Activated naive CD4-positive, alpha-beta T cell treated with anti-CD3 and anti-CD28 coated beads for 36 hours (primary cell): ENCODE measurements at places on chromosomes 12 and 14. TPM values are rescaled to one million over a fixed set of nuclear protein-coding genes. Genes with fewer than 3 reads are reported as not detected.

GRCh38 chr12:98372340-98373024 is 142.9 kb upstream of the TMPO start:
- H3K27ac ChIP-seq: no peak overlapping the region
- DNase-seq: no peak
- H3K4me1 ChIP-seq: peaks cover 9% of the 10 kb centered on the region
- no peaks in the 10 kb centered on the region for H3K36me3 ChIP-seq
- H3K4me3 ChIP-seq: no peak overlapping the region

Gene AJUBA
- 2.1 TPM for total RNA-seq

Gene MFAP5
- total RNA-seq: not detected

GRCh38 chr12:121701667-121702277 is 10.8 kb upstream of the TMEM120B start:
- no peaks in the 10 kb centered on the region for H3K36me3 ChIP-seq
- no peaks in the 10 kb centered on the region for H3K27me3 ChIP-seq
- H3K27ac ChIP-seq: no peak overlapping the region
- no peak overlapping the region for H3K4me3 ChIP-seq
- peaks cover 2% of the 10 kb centered on the region for H3K4me1 ChIP-seq
- DNase-seq: no peak

GRCh38 chr14:78324353-78324752 is 154.2 kb downstream of the NRXN3 start:
- H3K4me3 ChIP-seq: no peak overlapping the region
- H3K4me1 ChIP-seq: no peaks in the 10 kb centered on the region
- no peaks in the 10 kb centered on the region for H3K36me3 ChIP-seq
- H3K27ac ChIP-seq: no peak overlapping the region

DNA sequence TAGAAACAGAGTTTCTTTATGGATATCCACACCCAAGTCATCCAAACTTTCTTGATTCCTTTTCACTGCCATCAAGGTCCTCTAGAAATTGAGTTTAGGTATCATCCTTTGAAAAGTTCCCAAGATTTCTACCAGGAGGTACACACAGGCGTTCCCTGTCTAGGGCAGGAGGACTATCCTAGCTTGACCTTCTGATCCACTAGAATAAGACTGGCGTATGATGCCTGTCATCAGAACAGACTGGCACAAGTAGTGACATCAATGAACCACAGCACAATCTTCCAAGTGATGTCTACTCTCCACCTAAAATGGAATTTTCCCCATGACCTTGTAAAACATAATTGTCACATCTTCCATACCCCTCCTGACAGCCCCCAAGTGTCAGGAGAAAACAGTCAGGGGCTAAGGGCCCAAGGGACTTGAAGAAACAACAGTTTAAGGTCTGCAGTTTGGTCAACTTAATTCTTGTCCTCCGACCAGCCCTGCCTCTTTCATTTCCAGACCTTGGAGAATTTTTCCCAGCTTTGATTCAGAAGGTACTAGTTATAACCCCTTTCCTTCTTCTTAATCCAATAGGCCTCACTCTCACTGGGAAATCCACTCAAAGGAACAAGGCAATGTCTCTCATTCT is 100.7 kb upstream of the FKBP4 start:
- H3K27me3 ChIP-seq: peaks cover 8% of the 10 kb centered on the region
- peaks cover 24% of the 10 kb centered on the region for H3K4me1 ChIP-seq
- H3K36me3 ChIP-seq: no peaks in the 10 kb centered on the region
- H3K4me3 ChIP-seq: no peak overlapping the region
- DNase-seq: no peak

GRCh38 chr14:89264196-89264800 is 152.7 kb downstream of the FOXN3 start:
- DNase-seq: peak; percentile 41
- H3K4me3 ChIP-seq: no peak overlapping the region
- H3K36me3 ChIP-seq: peaks cover 5% of the 10 kb centered on the region
- H3K27me3 ChIP-seq: no peaks in the 10 kb centered on the region
- peak overlapping the region; percentile 68 for H3K27ac ChIP-seq

Gene TAS2R20
- total RNA-seq: 0.60 TPM

- no peak overlapping the region for H3K27ac ChIP-seq
- no peaks in the 10 kb centered on the region for H3K4me1 ChIP-seq
Measured at GRCh38 chr14:20197459-20197858, 6.8 kb downstream of the OR11G2 start.

Gene PYGL
- 0.37 TPM for total RNA-seq

- H3K27me3 ChIP-seq: no peaks in the 10 kb centered on the region
- H3K27ac ChIP-seq: no peak overlapping the region
- DNase-seq: peak; percentile 20
Measured at GRCh38 chr14:92456215-92457015, 57.2 kb upstream of the RIN3 start.

DNA sequence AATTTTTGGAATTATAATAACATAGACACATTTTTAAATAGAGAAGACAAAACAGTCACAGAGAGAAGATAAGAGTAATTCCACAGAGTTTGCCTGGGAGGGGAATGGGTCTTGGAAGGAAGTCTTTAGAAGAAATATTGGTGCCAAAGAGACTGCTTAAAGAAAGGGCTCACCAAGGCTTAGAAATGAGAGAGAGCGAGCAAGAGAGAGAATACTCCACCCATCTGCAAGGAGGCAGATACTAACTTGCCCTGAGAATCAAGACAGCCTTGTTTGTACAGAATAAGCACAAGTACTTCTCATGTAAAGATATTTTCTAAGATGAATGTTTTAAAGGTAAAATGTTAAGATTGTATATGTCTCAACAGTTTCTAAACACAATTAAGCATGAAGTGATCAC is 165.5 kb downstream of the SLC38A4 start:
- H3K4me1 ChIP-seq: peaks cover 29% of the 10 kb centered on the region
- H3K27ac ChIP-seq: peak overlapping the region; percentile 66
- no peak for DNase-seq
- H3K4me3 ChIP-seq: no peak overlapping the region
- H3K36me3 ChIP-seq: no peaks in the 10 kb centered on the region
- H3K27me3 ChIP-seq: no peaks in the 10 kb centered on the region

DNA sequence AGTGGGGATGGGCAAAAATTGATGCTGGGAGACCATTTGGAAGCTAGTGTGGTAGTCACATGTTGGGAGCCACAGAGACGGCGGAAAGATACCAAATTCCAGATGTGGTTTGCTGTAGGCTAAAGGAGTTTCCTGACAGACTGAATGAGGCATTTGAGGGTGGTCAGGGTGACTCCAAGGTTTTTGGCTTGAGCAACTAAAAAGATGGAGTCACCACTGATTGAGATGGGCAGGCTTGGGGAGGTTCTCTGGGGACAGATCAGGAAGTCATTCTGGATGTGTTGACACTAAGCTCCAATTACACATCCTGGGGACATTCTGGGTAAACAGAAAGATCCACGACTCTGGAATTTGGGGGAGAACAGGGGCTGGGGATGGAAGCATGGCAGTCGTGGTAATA is 15.5 kb upstream of the SERPINA9 start:
- no peaks in the 10 kb centered on the region for H3K4me1 ChIP-seq
- H3K36me3 ChIP-seq: no peaks in the 10 kb centered on the region
- no peak for DNase-seq
- no peak overlapping the region for H3K4me3 ChIP-seq
- H3K27ac ChIP-seq: no peak overlapping the region
- H3K27me3 ChIP-seq: peaks cover 13% of the 10 kb centered on the region

DNA sequence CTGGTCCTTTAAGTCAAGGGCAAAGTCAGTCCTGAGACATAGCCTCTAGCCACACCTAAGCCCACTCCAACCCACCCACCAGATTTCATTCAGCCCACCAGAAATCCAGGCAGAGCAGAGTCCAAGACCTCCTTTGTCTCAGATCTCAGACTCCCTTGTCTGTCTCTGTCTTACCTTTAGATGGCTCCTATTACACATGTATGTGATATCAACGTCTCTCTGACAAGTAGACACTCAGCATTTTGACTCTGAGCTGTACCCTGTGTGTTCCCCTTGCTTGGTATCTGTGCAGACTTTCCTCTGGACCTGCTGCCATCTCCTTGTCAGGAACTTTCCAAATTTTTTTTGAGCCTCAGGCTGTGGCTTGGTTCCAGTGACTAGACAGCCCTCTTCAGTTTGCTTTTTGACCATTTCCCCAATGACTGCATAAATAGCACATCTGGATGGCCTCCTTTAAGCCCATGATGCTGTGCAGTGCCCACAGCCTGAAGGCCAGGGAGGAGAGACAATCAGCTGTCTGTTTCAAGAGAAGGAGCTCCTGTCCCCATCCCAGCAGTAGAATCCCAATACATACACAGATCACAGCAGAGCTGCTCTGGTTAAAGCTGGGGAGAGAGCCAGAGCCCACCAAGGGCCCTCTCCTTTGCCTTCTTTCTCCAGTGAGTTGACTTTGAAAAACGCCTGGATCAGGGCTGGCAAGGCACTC is 7.0 kb downstream of the POU6F1 start:
- no peaks in the 10 kb centered on the region for H3K4me1 ChIP-seq
- no peaks in the 10 kb centered on the region for H3K36me3 ChIP-seq
- H3K27me3 ChIP-seq: no peaks in the 10 kb centered on the region
- no peak overlapping the region for H3K4me3 ChIP-seq

DNA sequence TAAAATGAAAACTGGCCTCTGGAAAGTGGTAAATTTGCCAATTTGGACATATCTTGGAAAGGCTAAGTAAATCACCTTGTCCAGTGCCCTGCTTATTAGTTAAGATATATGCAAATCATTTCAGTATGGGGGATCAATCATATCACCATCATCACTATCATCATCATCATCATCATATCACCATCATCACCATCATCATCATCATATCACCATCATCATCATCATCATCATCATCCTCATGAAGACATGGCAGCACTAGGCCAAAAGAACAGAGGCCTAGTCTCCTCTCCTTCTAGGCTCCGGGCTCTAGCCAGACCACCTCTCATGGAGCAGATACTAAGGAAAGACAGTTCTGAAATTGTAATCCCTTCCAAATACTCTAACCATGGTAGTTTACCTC is 20.3 kb downstream of the OTX2 start:
- H3K27ac ChIP-seq: no peak overlapping the region
- H3K27me3 ChIP-seq: peaks cover 37% of the 10 kb centered on the region
- H3K4me1 ChIP-seq: no peaks in the 10 kb centered on the region
- no peak overlapping the region for H3K4me3 ChIP-seq
- H3K36me3 ChIP-seq: no peaks in the 10 kb centered on the region
- DNase-seq: no peak

- no peaks in the 10 kb centered on the region for H3K4me1 ChIP-seq
- no peaks in the 10 kb centered on the region for H3K36me3 ChIP-seq
- DNase-seq: no peak
Measured at GRCh38 chr12:102728506-102729242, 188.4 kb downstream of the PAH start.

DNA sequence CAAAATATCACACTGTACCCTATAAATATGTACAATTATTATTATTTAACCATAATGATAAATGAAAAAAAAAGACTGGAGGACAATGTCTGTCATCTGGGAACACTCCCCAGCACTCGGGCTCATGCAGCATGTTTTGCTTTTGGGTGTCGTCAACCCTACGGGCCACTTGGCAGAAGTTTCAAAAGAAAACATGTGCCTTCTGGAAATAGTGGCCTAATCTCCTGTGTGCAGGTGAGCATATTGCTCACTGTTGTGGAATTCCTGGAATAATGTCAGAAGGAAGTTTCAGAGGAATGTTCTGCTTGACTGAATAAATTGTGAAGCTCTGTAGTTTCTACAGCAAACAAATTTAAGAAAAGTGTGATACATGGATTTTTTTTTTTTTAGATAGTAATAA is 298.3 kb downstream of the SSPN start:
- H3K4me3 ChIP-seq: no peak overlapping the region
- H3K4me1 ChIP-seq: no peaks in the 10 kb centered on the region
- no peaks in the 10 kb centered on the region for H3K27me3 ChIP-seq
- no peak overlapping the region for H3K27ac ChIP-seq
- peaks cover 22% of the 10 kb centered on the region for H3K36me3 ChIP-seq
- no peak for DNase-seq

GRCh38 chr12:50246873-50247612 is 36.3 kb downstream of the LIMA1 start:
- peak; percentile 56 for DNase-seq

Gene CCDC177
- not detected for total RNA-seq

- no peaks in the 10 kb centered on the region for H3K36me3 ChIP-seq
- H3K27ac ChIP-seq: no peak overlapping the region
- no peak overlapping the region for H3K4me3 ChIP-seq
- no peak for DNase-seq
Measured at GRCh38 chr12:15472036-15472435, 149.7 kb downstream of the PTPRO start.

Gene NPFF
- not detected for total RNA-seq

GRCh38 chr14:100867631-100868315 is 35.7 kb downstream of the RTL1 start:
- no peaks in the 10 kb centered on the region for H3K4me1 ChIP-seq
- no peaks in the 10 kb centered on the region for H3K27me3 ChIP-seq
- H3K4me3 ChIP-seq: no peak overlapping the region
- no peak for DNase-seq
- H3K36me3 ChIP-seq: no peaks in the 10 kb centered on the region

DNA sequence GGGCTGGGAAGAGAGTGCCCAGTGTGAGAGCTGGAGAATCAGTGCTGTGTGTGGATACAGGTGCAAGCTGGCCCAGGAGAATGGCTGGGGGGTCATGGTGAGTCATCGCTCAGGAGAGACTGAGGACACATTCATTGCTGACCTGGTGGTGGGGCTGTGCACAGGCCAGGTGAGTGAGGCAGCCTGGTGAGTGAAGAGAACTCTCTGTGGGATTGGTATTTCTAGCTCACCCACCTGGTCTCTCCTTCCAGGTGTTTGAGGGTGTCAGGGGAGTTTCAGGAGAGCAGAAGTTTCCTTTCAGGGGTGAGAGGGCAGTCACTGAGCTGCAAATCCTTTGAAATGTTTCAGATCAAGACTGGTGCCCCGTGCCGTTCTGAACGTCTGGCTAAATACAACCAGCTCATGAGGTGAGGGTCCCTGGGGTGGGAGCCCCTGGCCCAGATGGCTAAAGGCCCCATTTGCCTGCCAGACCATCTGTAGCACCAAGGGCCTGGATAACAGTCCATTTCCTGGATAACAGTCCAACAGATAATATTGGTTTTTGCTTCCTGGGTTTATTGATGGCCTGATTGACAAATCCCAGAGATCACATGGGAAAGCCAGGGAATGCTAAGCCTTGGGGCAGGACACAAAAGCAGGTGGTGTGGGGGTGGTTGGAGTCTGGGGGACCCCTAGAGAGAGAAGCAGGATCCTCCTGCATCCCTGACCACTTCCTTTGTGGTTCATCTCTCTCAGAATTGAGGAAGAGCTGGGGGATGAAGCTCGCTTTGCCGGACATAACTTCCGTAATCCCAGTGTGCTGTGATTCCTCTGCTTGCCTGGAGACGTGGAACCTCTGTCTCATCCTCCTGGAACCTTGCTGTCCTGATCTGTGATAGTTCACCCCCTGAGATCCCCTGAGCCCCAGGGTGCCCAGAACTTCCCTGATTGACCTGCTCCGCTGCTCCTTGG is 5.5 kb upstream of the ATN1 start:
- H3K36me3 ChIP-seq: peaks cover 20% of the 10 kb centered on the region
- no peak overlapping the region for H3K27ac ChIP-seq
- no peak overlapping the region for H3K4me3 ChIP-seq
- H3K4me1 ChIP-seq: peaks cover 29% of the 10 kb centered on the region
- DNase-seq: no peak
